Neural progenitor cell (in vitro differentiated cells): ENCODE measurements at places on chromosomes 11 and 22.

DNA sequence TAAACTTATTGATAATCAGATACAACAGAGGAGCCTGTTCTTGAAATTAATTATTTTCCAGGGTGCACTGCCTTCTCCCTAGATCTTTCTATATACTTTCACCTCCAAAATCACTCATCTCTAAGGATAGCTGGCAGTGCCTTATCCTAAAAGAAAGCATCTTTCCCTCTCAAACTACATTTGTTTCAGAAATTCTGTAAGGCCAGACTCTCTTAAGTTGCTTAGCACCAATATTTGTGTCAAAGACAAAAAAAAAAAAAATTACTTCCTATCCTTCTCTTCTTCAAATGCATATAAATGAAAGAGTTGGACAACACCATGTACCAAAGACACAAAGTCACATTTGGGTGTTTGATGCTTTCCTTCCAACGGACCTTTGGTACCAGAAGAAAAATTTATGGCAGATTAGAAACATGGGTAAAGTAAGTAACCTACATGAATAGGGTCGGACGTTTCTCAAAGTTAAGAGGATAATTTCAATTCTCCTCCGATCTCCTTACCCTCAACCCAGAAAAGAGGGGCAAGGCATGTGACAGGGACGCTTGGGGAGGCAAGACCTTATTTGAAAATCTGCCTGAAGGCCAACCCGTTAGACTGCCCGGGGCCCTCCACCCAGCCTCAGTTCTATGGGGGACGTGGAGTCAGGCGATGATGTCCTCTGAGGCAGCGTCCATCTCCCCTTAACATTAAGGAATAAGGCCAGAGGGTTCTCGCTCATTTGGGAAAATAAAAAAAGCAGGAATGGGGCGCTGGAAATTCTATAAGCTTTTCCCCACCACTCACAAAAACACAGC is 66.3 kb downstream of the ETS1 start:
- DNase-seq: no peak

GRCh38 chr22:31106001-31106571 is 1.3 kb downstream of the SELENOM start:
- DNase-seq: no peak

- no peak for DNase-seq
Observed at GRCh38 chr22:23074451-23074850, 4.1 kb downstream of the GNAZ start.

GRCh38 chr11:20367313-20367948 is 3.9 kb downstream of the HTATIP2 start:
- no peak for DNase-seq

DNA sequence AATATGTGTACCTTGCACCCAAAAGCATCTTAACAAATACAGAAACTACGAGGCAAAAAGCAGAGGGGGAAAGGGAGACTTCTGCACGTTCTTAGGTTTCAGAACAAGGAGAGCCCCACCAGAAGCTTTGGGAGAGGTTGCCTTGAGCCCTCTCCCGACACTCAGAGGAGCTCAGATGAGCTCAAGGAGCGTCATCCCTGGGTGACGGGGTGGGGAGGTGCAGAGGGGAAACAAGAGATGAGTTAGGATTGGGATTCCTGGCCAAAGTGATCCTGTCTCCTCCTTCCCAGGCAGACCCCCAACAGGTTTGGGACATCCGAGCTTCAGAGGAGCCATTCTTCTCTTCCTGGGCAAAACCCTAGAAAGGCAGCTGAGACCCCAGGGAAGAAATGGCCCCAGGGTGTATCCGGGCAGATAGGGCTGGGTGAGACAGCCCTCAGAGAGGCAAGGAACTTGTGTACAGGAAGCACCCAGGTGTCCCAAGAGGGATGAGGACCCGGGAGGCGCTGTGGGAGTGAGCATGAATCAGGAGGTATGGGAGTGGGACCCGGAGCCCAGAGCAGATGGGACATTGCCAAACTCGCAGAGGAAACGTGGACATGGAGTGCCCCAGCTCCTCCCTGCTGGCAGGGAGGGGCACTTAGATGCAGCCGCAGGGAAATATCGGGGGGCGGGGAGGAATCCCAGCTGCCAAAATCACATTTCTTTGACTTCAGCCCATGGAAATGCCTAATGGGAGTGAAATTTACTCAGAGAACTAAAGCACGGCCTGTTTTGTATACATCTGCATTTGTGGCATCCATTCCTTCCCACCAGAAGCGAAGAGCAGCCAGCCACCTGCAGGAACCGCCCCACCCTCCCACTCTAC is 12.4 kb downstream of the C1QTNF6 start:
- DNase-seq: no peak
